ENCODE measurements at places on chromosomes 12 and 14.

GRCh38 chr14:99118046-99118721, 153.8 kb downstream of the BCL11B start:
- no peak for DNase-seq

DNA sequence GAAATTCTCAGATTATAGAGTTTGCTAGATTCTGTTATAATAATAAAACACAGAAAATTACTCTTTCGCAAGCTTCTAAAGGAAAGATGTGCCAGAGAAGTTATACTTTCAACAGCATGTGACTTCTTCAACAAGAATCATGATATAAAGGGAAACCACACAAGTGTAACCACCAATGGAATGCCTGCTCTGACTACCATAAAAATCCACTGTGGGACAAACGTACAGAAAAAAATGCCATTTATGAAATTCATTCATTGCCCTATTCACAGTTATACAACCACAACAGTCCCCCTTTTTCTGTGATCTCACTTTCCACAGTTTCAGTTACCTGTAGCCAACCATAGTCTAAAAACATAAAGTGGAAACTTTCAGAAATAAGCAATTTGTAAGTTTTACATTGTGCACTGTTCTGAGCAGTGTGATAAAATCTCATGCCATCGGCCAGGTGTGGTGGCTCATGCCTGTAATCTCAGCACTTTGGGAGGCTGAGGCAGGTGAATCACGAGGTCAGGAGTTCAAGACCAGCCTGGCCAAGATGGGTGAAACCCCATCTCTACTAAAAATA, 3.2 kb downstream of the CATSPERB start:
- no peak for DNase-seq

- DNase-seq: no peak
These were observed 30.3 kb downstream of the EEA1 start for GRCh38 chr12:92898755-92899154.

GRCh38 chr12:30964896-30965612, 38.5 kb downstream of the TSPAN11 start:
- DNase-seq: no peak

DNA sequence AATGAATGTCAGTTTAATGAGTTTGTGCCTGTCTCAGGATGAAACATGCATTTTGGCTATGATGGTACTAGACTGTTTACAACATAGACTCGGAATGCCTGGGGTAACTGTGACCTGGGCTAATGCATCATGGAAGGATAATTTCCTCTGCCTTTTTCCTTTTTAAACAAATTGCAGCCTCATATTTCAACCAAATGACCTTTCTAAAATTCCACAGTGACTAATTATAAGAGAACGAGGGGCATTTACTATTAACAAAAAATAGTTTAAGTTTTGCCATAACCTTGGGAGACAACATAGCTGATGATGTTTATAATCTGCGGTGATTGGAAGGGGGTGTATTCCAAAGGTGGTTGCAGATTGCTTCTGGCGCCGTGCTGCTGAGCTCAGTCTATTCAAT, 1140.5 kb downstream of the GALC start:
- no peak for DNase-seq

DNA sequence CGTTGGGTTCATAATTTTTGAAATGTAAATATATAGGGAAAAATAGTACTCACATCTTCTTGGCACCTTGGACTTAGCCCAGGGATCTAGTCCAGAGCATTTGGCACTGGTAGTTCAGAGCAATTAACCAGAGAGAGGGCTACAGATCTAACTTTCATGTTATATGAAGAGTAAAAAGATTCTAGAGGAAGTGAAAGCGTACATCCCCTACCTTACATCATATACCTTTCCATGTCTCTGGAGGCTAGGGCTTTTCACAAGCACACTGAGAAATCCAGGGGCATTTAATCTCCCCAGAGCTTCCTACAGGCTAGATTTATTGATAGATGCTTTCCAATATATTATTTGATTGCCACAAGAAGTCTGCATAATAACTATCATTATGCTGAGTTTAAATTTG, 687.5 kb upstream of the FBXO33 start:
- DNase-seq: no peak

DNA sequence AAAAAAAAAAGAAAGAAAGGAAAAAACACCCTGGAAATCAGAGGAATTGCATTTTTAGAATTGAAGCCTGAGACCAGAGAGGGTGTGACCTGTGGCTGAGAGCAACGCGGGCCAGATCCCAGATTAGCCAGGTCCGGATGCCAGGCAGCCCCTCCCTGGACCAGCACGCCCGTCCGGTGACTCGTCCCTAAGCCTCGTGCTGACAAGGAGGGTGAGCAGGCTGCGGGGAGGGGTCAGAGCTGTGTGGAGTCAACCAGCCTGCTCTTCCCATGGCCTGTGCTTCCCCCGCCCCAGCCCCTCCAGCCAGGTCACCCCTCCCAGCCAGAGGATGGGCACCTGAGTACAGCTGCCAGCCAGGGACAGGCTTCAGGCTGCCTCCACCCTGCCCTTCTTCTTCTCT, 4.2 kb upstream of the KLC1 start:
- peak; percentile 15 for DNase-seq
